Midbrain (tissue), 1 donor: ENCODE measurements at places on chromosomes 12 and 14.

DNA sequence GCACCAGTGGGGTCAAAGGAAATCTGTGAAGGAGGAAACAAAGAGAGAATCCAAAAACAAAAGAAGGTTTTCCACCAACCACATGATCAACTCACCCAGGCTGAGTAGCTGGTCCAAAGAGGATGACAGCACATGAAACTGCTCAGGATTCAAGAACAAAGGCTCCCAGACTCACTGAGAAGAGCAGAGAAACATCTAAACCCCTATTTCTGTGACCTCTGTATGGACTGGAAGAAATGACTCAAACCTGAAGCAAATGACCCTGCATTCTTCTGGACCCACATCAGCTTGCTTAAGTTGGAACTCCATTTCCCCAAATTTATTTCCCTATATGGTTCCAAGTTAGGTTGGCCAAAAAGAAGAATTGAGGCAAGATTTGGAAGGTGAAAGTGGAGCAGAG lies 26.3 kb downstream of the TC2N start:
- DNase-seq, result no peak

- DNase-seq, result no peak
Measured at GRCh38 chr12:67501362-67501761, 147.2 kb upstream of the DYRK2 start.

DNA sequence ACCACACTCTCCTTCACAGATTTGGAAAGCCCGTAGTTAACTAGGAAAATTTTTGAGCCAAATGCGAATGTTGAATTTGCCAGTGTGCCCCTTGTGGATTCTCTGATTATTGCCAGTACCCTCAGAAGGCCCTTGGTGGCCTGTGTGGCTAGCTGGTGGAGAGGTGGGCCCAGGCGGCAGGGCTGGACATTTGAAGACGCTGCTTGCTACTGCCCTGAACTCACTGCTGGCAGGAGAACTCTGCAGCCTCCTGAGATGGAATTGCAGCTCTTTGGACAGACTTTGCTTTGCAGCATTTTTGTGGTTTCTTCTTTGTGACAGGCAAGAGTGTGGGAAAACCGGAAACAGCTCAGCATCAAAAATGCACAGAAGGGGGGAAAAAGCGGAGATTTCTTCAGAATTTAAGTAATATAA lies 97.6 kb downstream of the TGFB3 start:
- no peak for DNase-seq

- no peak for DNase-seq
Measured at GRCh38 chr14:103418481-103418818, 33.2 kb downstream of the MARK3 start.

GRCh38 chr14:58060898-58061297 lies 91.1 kb downstream of the ARMH4 start:
- no peak for DNase-seq

DNA sequence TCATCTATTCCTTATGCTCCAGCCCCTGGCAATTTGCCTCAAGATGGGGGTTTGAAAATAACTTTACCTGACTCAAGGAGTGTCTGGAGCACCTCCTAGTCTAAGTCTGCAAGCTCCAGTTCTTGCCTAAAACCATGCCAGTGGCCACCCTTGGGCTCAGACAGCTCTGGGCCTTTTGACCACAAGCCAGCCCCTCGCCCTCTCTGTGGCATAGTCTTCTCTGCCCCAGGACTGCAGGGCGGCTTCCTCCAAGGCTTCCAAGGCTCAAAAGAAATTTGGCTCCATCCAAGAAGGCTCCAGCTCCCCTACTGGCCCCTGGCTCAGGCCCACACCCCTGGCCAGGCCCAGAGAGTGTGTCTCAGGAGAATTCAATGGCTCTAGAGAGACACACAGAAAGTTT lies 14.8 kb downstream of the ACVRL1 start:
- no peak for DNase-seq

DNA sequence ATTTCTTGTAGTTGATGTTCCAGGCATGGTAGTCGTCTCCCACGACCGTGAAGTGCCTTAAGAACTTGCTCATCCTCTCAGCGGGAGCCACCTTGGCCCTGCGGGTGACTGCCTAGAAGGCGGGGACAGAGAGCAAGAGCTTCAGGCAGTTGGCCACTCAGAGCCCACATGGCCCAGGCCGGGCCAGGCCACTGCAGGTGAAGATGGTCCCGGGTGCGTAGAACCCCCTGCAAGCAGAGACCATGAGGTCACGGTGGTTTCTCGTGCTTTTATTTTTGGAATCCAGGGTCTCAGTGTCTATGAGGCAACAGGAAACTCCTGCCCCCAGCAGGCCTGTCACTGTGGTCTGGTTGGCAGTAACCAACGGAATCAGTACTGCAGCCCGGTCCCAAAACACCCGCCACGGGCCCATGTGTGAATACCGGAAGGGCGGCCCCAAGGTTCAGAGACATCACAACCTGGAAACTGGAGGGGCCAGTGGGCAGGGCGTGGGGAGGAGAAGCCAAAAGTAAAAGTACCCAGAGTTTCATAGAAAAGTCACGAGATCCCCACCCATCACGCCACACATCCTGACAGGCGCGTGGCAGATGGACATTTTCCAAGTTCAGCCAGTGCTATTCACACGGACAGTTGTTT lies 27.5 kb downstream of the HVCN1 start:
- no peak for DNase-seq
